T-helper 1 cell (primary cell): ENCODE measurements at places on chromosomes 6 and 20.

DNA sequence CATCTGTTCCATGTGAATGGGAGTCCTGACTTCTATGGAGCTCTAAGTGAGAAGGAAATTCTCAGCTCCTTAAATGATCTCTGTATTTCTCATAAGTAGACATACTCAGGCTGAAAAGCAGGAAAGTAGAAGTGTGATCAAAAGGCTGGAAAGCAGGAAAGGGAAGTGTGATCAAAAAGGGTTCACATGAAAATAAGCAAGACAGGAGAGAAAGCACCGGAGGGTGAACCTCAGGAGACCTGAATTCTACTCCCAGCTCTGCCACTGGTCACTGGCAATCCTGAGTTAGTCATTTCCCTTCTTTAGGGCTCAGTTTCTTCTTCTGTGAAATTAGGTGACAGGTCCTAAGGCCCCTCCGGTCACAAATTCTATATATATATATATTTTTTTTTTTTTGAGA is 55.5 kb upstream of the TRERF1 start:
- DNase-seq = no peak

DNA sequence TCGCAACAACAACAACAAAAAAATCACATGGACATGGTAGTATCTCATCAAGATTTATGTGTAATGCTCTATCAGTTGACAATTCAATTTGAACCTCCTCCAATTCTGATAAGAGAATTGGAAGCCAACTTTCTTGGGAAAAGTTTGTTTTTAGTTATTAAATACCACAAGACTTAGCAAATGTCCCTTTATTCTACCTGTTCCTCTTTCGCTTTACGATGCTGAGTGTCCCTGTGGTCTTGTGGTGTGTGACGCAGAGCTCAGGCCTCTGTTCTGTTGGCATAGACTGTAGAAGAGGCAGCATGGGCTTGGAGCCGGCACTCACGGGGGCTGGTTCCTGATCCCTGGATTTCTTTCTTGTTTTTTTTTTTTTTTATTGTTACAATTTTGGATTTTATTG is 76.7 kb downstream of the PSMB1 start:
- DNase-seq = no peak

GRCh38 chr6:127566651-127567050 is 10.3 kb upstream of the C6orf58 start:
- DNase-seq = no peak

GRCh38 chr6:24274441-24275083 is 83.3 kb downstream of the DCDC2 start:
- DNase-seq = no peak

GRCh38 chr20:38194971-38195504 is 30.0 kb upstream of the TGM2 start:
- DNase-seq = no peak

GRCh38 chr20:62685781-62686555 is 22.7 kb upstream of the NTSR1 start:
- no peak for DNase-seq

DNA sequence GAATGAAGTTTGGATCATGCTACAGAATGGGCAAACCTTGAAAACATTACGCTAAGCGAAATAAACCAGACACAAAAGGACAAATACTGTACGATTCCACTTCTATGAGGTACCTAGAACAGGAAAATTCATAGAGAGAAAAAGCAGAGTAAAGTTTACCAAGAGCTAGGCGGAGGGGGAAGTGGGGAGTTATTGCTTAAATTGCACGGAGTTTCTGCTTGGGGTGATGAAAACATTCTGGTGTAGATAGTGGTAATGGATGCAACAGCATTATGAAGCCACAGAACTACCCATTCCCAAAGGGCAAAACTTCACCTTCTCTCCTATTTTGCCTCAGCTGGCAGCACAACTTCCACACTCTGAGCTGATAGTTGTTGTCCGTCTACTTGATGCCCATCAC is 6.4 kb upstream of the PDYN start:
- DNase-seq = no peak

GRCh38 chr6:147949981-147950622 is 392.5 kb upstream of the SASH1 start:
- no peak for DNase-seq

DNA sequence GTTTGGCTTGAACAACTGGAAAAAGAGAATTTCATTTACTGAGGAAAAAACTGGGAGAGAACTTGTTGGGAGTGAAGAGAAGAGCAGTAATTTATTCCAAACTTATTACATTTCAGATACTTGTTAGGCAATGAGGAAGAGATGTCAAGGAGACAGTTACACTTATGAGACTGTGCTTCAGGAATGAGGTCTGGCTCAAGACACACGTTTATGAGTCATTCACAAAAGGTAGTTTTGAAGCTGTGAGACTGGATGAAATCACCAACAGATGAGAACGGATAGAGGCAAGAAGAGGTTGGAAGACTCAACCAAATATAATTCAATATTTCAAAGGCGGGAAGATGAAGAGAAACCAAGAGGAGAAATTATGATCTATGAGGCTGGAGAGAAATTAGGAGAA is 70.6 kb upstream of the DEFB112 start:
- no peak for DNase-seq

DNA sequence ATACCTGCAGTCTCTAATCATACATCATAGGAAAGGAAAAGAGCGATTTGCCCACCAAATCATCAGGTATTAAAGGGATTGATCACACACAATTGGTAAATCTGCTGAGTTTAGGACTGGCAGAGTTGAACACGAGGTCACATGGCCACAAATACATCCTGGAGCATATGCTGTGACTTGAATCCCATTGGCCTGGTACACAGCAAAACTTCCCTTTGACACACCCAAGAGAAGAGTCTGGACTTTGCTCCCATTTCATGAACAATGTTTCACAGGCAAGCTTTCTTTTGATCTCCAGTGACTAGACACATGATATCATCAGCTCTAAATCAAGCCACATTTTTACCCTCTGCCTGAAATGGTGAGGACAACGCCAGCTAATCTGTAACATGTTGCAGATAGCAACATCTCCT is 117.9 kb downstream of the ISM1 start:
- no peak for DNase-seq

DNA sequence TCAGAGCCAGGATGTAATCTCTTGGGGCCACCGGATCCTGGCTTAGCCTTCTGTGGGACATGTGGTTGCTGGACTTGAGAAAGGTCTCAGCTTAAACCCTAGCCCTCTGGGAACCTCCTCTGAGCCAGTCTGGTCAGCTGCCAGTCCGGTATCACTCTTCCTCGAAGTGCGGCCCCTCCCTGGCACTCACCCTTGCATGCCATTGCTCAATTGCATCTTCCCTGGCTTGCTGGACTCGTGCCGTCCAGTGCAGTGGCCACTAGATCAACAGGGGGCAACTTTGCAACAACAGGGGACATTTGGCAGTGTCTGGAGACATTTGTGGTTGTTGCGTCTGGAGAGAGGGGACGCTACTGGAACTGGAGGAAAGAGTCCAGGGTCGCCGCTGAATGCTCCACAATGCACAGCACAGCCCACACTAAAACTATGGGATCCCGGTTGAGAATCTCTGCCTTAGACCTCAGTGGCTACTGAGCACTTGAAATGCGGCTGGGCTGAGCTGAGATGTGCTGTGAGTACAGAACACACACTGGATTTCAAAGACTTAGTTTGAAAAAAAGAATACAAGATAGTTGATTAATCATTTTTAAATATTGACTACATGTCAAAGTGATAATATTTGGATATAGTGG is 152.1 kb downstream of the TFAP2C start:
- DNase-seq = no peak

- DNase-seq = no peak
Observed at GRCh38 chr20:40241596-40242343, 447.3 kb downstream of the MAFB start.

- DNase-seq = no peak
Observed at GRCh38 chr6:45424451-45424861, 46.7 kb upstream of the SUPT3H start.

DNA sequence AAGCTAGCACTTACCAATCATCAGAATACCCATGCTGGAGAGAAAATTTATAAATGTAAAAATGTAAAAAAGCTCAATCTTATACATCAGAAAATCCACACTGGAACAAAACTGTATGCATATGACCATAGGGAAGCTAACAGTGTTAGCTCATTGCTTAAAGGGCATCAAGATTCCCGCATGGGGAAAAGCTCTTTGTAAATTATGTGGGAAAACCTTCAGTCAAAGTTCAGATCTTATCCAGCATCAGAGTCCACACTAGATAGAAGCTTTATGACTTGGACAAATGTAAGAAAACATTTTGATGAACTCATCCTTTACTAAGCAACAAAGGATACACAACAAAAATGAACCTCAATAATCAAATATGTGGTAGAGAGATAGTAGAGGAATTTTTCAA is 34.7 kb downstream of the ZKSCAN8 start:
- DNase-seq = no peak

GRCh38 chr6:20802596-20802995 is 268.3 kb downstream of the CDKAL1 start:
- no peak for DNase-seq

DNA sequence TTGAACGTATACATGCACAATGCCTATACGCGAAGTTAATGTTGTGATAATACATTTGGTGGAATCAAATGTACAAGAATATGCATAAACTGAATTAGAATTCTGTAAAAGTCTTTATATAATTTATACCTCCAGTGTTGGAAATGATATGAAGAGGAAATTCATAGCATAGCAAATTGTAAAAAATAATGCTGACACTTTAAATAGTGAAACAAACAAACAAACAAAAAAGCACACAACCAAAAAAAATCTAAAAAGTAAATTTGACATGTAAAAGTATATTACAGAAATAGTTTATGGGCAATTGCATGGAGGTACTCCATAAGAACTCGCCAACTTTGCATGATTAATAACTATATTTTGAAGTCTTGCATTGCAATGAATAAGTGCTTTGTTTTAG is 780.9 kb downstream of the TBC1D32 start:
- DNase-seq = no peak

DNA sequence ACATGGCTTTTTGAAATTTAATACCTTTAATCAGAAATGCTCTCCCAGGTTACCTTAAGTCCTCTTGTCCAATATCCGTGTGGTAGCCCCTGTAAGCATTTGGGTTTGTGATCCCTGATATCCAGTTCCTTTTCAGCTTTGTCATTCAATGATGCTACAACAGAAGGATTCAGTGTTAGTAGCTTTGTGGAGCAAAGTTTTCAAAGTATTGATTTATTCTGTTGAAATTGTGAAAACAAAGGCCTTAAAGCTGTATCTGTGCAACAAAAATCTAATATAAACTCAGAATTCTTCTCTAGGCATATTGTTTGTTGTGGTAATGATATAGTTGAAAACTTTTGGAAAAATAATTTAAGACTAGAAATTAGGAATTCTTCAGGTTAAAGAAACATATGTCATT is 91.9 kb downstream of the ADGRB3 start:
- no peak for DNase-seq

GRCh38 chr6:80005406-80005805 is 957 bp downstream of the TTK start:
- no peak for DNase-seq

GRCh38 chr6:90233994-90234393 is 62.6 kb downstream of the BACH2 start:
- peak; percentile 63 for DNase-seq

DNA sequence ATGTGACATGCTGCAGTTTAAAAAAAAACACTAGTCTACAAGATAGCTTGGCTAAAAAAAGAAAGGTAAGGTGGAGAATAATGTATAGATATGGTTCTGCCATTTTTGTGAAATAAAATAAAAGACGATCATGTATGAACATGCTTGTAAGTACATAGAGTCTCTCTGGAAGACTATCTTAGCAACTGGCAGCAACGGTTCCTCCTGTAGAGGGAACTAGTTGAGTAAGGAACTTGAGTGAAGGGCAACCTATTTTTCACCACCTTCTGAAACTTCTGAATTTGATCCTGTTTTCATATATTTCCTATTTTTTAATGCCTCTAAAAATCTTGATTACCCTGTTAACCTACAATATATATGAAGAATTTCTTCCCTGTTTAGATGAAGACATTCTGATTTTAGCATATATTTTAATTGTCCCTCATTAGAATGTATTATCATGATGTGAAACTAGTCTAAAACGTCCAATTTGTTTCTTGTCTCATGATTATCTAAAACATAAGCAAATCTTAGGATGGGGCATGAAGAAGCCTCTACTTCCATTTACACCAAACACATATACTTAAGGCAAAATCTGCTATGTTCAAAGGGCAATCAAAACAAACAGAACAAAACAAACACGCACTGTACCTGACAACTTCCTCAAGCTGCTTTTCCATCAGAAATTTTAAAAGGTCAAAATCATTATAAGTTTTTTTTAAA is 202.5 kb downstream of the ISM1 start:
- DNase-seq = no peak

DNA sequence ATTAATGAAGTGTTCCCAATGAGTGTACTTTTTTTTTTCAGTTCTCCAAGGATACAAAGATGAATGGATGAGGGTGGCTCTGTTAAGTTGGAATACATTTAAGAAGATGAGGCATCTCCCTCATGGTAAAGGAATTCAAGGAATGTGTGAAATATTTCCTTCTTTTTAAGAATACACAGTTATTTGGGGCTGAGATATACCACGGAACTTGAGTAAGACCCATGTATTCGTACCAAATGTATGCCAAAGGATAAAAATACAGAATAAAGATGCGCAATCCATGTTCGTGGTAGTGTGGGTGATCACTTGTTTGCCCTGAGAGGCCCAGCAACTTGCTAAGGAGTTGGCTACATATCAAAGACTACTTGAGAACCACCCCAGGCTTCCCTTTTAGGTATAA is 164.2 kb upstream of the TCF21 start:
- no peak for DNase-seq

DNA sequence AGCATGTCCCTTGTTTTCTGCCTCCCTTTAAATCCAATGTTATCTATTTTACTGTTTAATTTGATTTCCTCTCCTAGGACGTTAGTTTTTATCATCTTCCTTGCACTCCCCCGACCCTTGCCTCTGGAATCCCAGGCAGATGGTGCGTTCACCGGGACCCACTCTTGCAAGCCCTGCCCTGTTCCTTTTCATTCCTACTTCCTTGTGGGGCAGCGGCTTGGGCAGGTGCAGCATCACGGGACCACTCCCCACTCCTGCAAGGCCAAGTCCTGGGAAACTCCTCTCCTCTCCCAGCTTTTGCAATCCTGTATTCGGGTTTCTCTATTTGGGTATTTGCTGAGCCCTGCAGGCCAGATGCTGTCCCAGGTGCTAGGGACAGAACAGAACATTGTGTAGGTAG is 5.8 kb upstream of the CDH4 start:
- no peak for DNase-seq

- DNase-seq = no peak
Observed at GRCh38 chr6:14429396-14429795, 311.8 kb downstream of the CD83 start.

DNA sequence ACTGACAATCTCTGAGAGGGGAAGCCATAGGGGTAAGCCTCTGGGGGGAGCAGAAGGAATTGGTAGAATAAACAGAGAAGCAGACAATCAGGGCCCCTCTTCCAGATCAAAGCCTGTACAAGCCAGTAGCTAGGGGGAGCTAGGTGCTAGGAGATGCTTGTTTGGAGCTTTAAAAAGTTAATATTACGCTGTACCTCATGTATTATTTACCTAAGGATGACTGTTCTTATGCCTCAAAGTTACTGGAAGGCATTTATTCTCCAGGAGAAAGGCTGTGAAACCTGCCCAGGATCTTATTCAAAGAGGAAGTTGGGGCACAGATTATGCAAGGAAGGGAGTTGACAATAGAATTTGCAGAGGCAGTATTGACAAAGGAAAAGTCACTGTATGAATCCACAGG is 111.8 kb upstream of the SLC35F1 start:
- DNase-seq = no peak
